ENCODE measurements at places on chromosomes 3 and 15. TPM values are rescaled to one million over a fixed set of nuclear protein-coding genes. Genes with fewer than 3 reads are reported as not detected.
A peak's percentile ranks its signal among the peaks of the same experiment; 100 is the strongest.

Gene VPS39
- total RNA-seq = 76.2 TPM

Gene ADAMTSL3
- 25.2 TPM for total RNA-seq

Gene ZBTB11
- total RNA-seq = 20.5 TPM

Gene MOBP
- 2.4 TPM for total RNA-seq

Gene NUTM1
- total RNA-seq = 6.9 TPM

DNA sequence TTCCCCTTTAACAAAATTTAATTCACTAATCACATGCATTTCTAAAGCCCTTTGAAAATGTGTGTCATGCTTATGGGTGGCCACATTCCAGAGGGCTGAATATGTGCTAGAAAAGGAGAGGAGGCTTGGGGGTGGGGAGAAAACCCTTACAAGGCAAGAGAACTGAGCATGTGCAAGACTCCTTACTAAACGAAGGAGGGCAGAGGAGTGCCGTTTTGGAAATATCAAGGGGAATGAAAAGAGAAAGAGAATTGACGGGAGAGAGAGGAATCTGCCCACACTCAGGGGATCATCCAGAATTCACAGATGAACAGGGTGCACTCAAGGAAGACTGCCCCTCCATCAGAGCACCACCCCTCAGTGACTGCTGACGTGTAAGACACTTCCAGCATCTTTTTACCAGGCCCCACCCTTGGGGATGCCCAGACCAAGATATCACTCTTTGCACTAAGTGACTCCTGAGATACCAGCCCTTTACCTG, 37.9 kb upstream of the TSC22D2 start:
- no peak for DNase-seq

GRCh38 chr15:43165801-43166325, 19.3 kb upstream of the CCNDBP1 start:
- no peak for DNase-seq

- DNase-seq = no peak
Observed at GRCh38 chr3:76871655-76872054, 168.2 kb upstream of the ROBO2 start.

DNA sequence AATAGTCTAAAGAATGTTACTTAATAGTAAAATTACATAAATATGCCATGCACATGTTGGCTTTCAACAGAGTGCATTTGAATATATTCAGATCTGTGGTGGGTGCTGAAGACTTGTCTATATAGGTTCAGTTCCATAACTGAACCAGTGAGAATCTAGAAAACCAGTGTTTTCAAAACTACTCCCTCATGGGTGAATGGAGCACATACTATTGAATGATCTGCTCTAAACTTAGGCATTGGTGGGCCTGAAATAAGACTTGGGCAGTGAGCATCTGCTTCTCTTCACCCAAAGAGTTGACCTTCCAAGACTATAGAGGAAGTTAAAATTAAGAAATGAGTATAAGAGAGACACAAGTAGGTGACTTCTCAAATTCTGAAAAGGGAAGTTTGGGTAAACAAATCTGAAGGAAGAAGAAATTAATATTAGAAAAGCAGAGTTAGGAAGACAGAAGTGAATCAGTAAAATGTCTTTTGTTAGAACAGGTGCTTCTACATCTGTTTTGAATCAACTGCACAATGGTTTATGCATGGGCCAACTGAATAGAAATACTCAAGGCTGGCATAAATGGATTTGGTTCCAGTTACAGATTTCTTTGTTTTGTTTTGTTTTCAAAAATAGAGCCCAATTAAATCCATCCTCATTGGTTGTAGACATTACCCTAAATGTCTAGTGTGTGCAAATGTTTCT, 19.3 kb downstream of the ALCAM start:
- DNase-seq = no peak

- DNase-seq = no peak
Observed at GRCh38 chr3:124705552-124705951, 24.7 kb upstream of the UMPS start.

DNA sequence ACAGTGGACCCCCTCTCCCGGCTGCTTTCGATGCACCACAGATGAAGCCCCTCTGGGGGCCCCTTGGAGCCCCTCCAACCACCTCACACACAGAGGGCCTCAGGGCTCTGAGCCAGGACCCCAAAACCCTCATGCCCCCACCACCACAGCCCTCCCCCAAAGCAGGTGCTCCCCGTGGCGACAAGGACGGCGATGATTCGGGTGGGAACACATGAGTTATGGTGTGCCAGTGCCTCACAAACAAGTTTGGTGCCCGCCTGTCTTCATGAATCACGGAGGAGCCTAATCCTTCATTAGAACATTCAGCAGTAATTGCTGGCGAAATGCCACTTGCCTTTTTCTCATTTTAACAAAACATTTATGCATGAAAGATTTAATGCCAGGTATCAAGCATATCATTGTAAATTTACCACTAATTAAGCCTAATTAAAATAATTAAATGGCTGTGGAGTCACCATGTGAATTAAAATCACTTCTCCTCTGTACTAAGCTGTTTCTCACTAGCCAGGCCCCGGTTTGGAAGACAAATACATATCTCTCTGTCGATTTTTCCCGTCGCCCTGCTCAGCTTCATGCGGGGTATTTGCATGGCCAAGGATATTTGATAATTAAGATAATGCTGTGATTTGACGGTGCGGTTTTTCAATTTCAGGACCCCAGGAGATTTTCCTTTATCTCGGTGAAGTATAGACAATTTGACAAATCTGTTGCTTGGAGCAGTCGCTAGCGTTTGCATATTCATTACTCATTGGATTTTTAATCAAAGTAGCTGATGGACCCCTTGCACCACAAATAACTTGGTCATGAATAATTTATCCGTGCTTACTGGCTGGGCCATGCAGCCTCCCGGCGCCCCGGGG, 157.0 kb downstream of the TLE3 start:
- DNase-seq = no peak

GRCh38 chr3:12351145-12351544, 62.3 kb downstream of the PPARG start:
- DNase-seq = no peak

GRCh38 chr3:49333091-49333490, 6.8 kb downstream of the USP4 start:
- DNase-seq = no peak

- DNase-seq = no peak
Observed at GRCh38 chr3:125480656-125481374, 39.2 kb downstream of the SNX4 start.

DNA sequence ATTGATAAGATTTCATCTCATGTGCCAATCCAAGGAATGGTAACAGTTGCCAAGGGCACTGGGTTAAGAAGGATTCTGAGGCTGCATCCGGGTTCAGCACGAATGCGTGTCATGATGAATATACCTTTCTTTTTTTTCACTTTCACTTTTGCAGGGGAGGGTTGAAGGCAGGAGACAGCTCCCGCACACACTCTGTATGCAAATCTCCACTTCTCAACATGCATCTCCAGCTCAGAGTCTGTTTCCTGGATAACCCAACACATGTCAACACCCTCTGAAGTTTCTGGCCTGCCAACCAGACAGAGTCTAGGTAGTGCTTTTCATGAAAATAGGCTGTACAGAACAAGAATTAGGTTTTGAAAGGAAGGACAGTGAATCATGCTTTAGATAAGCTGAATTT, 21.6 kb downstream of the B4GALT4 start:
- no peak for DNase-seq

DNA sequence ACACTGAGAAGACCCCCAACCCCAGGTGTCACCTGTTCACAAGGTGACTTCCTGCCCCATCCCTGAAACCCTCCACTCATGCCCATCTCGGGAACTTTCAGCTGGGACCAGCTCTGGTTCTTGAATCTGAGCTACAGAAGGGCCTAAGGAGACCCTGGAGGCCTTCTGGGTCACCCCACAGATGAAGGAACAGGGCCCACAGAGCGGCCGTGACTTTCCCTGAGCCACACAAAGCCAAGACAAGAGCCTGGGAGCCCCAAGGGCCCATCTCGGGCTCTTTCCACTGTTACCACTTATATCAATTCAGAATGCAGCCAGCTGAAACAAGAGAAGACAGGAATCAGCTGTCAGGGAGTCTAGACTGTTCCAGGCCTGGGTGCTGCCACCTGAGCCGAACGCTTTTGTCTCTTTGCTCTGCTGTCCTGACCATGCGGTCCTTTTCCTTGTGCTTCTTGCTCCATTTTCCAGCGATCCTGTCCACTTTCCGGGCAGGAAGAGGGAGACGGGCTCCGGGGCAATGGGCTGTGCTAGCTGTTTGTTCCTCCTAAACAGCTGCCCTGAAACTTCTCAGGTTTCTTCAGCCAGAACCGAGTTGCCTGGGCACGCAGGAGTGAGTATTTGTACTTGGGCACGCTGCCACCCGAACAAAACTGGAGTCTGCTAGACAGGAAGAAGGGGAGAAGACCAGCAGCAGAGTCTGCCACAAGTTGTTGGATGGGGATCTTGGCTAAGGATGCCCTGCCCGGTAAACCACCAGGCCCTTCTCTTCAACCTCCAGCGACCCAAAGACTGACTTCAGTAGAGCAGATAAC, 28.0 kb upstream of the PIGZ start:
- peak; percentile 77 for DNase-seq

All from prostate gland (tissue), 2 donors.